Ecto neural progenitor cell (in vitro differentiated cells): ENCODE measurements at places on chromosomes 11 and 22.

DNA sequence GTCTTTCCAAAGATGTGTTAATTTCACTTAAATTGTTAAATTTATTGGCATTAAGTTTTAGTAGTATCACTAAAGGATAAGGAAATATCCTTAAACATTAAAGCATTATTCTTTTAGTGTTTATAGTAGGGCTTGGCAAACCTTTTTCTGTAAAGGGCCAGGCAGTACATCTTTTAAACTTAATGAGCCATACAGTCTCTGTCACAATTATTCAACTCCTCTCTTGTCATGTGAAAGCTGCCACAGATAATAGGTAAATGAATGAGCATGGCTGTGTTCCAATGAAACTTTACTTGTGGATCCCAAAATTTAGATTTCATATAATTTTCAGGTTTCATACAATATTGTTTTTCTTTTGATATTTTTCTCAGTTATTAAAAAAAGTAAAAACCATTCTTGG lies 268.2 kb upstream of the C11orf87 start:
- DNase-seq = no peak

DNA sequence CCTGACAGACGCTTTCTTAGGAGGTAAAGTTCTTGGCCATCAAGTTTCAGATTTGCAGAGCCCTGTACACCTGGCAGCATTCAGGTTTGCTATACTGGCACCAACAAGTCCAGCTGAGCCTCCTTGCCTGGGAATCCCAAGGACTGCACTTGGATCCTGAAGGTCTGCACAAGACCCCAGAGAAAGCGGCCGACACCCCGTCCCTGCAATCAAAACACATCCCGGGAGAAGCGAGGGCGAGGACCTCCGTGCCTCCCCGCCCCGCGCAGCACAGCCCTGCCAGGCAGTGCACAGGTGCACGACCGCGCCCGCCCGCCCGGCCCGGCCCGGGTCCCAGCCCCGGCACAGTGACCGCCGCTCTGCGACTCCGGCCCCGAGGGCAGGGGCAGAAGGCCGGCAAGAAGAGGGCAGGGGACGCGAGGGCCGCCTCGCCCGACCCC lies 559 bp downstream of the MRTFA start:
- DNase-seq = no peak

- DNase-seq = no peak
Measured at GRCh38 chr22:17130199-17130598, 9.0 kb upstream of the TMEM121B start.

GRCh38 chr11:115502636-115503082 lies 1.6 kb downstream of the CADM1 start:
- DNase-seq = no peak

GRCh38 chr11:60194511-60194910 lies 11.6 kb upstream of the MS4A6A start:
- DNase-seq = no peak

DNA sequence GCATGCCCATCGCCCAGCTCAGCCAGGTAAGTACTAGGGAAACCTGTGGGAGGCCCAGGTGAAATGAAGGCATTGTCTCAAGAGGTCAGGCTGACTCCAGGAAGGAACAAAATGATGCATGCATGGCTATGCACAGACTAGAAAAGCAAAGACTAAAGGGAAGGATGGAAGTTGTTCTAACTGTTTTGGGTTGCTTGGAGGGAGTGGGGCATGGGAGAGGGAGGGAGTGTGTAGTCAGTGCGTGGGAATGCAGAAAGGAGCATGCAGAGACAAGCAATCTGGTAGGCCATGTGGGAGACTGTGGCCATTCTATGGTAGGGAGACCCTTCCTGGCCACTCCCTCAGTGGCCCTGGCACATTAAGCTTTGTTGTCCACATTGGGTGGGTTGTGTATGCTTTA lies 2.9 kb downstream of the MICAL3 start:
- DNase-seq = no peak

GRCh38 chr11:123356539-123356938 lies 73.5 kb upstream of the GRAMD1B start:
- no peak for DNase-seq

DNA sequence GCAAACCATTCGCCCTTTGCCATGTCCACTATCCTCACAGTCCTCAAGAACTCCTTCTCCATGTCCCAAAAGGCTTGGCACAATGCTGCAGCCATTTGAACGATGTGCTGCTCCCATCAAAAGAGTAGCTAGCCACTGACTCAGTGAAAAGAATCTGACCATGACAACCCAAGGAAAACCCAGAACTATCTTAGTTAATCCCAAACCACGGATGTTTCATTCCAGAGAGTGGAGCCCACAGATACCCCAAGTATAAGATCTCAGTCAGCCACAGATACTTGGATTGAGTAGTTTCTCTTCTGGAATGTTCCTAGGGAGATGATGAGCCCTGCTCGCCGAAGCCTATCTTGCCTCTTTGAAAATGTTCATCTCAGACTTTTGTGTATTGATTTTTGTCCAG lies 176.9 kb downstream of the NAV2 start:
- no peak for DNase-seq

DNA sequence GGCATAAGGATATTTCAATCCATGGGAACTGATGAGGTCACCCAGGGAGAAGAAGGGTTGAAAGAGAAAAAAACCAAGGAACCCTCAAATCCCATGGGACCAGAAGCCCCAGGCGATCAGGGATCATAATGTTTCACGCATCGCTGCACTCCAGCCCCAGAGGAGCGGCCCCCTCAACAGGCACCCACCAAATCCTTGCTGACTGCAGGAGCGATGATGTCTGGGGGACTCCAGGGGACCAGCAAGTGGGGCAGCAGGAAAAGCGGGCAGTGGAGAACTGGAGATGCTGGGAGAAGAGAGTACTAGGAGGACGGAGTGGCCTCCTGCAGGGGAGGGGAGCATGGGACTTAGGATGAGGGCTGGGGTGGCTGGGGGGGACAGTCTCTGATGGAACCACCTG lies 47.7 kb upstream of the LINC01488 start:
- no peak for DNase-seq

GRCh38 chr22:35719212-35719875 lies 1.7 kb downstream of the APOL5 start:
- DNase-seq = no peak

GRCh38 chr11:67272327-67273259 lies 6.3 kb downstream of the GRK2 start:
- no peak for DNase-seq

DNA sequence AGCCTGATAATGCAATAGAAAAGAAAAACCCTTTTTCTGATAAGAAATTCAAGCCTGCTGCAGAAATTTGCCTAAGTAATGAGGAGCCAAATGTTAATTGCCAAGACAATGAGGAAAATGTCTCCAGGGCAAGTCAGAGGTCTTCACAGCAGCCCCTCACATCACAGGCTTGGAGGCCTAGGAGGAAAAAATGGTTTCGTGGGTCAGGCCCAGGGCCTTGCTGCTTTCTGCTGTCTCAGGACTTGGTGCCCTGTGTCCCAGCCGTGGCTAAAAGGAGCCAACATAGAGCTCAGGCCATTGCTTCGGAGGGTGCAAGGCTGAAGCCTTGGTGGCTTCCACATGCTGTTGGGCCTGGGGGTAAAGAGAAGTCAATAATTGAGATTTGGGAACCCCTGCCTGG lies 131.3 kb downstream of the LARGE1 start:
- no peak for DNase-seq

DNA sequence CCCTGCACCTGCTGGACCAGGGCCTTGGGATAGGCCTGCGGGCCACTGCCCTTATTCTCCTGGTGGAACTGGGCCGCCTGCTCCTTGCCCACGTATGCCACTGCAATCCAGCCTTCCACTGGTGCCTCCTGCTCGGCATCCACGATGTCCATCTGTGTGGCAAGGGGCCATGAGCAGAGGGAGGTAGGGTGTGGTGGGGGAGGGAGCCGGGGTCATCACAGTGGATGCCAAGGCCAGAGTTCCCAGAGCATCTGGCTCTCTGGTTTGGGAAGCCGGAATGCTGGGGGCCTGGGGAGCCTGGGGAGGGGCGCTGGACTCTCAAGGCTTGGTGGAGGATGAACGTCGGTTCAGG lies 627 bp downstream of the RNF215 start:
- no peak for DNase-seq

GRCh38 chr11:4607096-4607495 lies 935 bp downstream of the TRIM68 start:
- no peak for DNase-seq

DNA sequence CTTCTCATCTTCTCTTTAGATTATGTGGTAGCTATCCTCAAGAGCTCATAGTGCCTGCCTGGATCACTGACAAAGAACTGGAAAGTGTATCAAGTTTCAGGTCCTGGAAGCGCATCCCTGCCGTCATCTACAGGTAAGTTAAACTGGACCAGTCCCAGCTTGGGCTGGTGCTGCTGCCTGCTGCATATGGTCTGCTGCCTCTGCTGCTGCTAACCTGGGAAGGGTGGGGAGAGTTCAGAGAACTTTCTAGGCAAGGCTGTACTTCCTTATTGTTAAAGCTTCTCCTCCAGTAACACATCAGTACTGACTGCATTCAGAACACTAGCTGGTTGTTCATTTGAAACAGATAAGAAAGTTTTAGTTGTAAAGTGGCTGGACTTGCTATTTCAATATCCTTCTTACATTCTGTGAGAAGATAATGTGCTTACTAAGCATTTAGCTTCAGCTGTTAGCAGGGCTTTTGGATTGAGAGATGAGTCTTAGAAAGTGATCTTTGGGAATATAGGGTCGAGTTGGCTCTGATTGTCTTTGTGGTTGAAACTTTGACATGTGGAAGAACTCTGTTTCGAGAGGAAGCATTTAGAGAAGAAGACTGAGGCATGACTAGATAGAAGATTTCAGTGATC lies 77.3 kb upstream of the HORMAD2 start:
- no peak for DNase-seq

DNA sequence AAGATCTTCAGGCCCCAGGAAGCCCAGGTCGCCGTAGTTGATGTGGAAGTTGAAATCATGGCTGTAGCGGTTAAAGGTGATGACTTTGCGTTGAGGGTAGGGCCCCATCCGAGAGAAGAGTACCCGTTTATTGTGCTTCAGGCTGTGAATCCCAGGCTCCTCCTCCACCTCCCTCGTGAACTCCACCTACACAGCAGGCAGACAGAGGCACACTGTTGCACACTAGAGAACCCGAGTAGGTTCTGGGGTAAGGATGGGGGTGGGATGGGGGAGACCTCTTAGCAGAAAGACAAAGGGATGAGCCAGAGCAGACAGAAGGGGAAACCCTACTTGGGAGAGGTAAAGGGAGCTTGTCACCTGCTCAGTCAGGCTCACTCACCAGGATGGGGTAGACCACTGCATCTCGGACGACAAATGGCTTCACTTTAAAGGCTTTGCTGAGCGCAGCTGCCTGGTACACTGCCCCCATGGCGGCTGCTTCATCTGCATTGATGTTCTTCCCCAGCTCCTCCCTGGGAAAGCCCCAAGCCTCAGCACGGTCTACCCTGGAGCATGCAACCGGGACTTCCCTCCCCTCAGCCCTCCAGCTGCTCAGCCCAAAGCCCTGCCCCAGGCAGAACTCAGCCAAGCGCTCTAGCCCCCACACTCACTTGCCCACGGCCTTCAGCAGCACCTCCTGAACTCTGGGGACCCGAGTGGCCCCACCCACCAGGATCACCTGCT lies 5.4 kb downstream of the HYOU1 start:
- no peak for DNase-seq
